ENCODE measurements at places on chromosomes 2 and 18.

DNA sequence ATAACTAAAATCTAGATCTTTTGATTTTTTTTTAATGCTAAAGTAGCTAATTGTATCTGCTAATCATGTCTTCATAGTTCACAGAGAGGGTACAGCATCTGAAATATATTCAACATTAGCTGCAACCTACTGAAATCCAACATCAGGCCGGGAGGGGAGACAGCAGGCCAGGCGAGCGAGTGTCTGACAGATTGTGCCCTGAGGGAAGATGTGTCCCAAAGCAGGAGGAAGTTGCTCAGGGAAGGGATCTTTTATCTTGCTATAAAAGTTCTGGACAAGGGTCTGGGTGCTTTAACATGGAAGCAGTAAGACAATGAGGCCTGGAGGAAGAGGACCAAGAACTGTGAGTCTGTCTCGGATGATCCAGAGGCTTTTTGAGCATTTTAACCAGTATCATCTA, 274.1 kb downstream of the AFF3 start:
- no peak for DNase-seq

DNA sequence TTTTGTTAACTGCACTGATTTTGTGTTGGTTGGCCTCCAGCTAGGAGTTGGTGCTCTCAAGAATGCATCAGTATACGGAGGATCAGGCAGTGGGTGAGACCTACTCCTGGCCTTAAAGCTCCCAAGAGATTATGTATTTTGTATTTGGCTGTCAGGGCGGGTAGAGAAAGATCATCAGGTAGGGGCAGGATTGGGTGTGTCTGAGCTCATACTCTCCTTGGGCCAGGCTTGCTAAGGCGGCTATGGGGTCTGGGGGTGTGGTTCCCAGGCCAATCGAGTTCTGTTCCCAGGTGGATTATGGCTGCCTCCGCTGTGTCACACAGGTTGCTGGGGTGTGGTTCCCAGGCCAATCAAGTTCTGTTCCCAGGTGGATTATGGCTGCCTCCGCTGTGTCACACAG, 28.9 kb upstream of the IL1RN start:
- no peak for DNase-seq

- no peak for DNase-seq
Observed at GRCh38 chr2:62186156-62186905, 9.6 kb upstream of the B3GNT2 start.

DNA sequence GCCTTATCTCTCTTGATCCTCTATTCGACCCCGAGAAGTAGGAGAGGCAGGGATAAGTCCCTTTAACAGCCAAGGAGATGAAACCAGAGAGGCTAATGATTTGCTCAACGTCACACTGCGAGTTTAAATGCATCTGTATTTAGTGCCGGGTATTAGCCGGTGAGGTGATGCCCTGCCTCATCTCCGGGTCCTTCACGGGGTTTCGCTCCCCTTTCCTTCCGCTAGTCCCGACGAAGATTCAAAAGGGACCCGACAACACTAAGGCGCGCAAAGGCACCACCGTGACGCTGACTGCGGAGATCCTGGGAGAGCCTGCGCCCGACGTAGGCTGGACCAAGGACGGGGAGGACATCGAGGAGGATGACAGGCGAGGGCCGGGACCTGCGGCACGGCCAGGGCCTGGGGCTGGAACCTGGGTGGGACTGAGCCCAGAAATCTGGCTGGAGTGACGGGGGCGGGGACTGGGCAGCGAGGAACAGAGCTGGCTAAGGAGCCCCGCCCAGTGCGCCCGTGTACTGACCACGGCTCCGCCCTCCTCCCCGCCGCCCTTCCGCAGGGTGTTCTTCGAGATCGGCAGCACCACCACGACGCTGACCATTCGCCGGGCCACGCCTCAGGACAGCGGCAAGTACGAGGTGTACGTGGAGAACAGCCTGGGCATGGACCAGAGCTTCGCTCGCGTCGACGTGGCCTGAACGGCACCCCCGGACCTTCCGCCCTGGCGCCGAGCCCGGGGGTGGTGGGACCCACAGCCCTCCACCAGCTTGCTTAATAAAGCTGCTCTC, 1.0 kb upstream of the GMPPA start:
- no peak for DNase-seq

DNA sequence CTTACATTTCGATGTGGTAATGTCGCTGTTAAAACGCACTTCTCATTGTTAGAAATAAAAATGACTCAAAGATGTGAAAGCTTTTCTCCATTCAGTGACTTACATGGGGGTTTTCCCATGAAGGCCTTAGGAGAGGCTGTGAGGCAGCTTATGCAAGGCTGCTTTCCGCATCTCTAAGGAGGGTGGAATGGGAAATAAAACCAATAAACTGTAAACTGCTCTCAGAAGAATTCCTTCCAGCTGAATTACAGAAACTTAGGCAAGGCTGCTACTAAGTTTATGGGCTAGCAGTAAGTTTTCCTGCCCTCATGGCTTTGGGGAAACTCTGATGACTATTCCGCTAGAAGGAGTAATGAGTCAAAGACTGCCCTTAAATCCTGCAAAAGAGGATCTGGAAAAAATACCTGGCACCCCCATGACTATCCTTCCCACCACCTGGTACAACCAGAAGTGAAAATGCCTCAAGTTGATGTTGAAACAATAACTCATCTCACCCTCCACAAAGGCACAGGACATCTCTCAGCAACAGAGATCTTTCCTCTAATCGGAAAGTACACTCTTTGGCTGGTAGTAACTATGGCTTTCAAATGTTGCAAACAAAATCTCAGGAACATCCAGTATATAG, 97.7 kb upstream of the SMAD7 start:
- DNase-seq = no peak

- no peak for DNase-seq
Observed at GRCh38 chr2:79717364-79718007, 204.6 kb downstream of the CTNNA2 start.

GRCh38 chr2:151762694-151763093, 28.4 kb upstream of the NEB start:
- DNase-seq = no peak

DNA sequence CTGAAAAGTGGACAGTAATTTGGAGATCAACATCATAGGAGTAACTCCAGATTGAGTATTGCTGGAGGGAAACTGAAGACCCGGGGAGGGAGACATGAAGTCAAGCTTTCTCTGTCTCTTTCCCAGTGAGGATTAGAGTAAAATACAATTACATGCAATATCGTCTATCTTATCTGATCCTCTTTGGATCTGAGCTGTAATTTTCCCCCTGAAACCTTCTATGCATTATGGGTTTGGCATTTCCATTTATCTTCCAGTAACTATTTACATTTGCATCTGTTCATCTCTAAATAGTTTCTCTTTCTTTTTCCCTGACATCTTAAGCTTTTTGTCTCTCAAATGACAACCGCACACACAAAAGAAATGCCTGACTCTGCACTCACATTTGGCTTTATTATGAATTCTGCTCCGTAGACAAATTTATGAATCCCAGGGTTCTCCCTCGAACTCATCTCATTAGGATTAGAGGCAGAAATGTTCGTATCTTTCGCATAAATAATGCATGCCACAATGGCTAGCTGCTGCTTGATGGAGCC, 113.1 kb downstream of the SPP2 start:
- no peak for DNase-seq

GRCh38 chr2:237193436-237193835, 107.7 kb downstream of the COPS8 start:
- DNase-seq = no peak

GRCh38 chr2:196725882-196726281, 73.6 kb downstream of the GTF3C3 start:
- DNase-seq = no peak

- DNase-seq = no peak
Observed at GRCh38 chr18:54641734-54642133, 50.7 kb downstream of the DYNAP start.

Data from stimulated activated CD8-positive, alpha-beta memory T cell treated with anti-CD3 and anti-CD28 coated beads, Interleukin-4, amount 100 ng/mL, for 4 hours (primary cell).